ENCODE measurements at places on chromosomes 5 and 9.

- DNase-seq: no peak
Measured at GRCh38 chr5:45335346-45335745, 360.8 kb downstream of the HCN1 start.

GRCh38 chr9:85971731-85972130, 30.8 kb downstream of the NAA35 start:
- no peak for DNase-seq

- DNase-seq: no peak
Measured at GRCh38 chr9:5846501-5846921, 13.6 kb upstream of the ERMP1 start.

- no peak for DNase-seq
Measured at GRCh38 chr9:136656795-136657611, 5.7 kb upstream of the EGFL7 start.

GRCh38 chr5:97338729-97339128, 155.7 kb upstream of the RIOK2 start:
- no peak for DNase-seq

DNA sequence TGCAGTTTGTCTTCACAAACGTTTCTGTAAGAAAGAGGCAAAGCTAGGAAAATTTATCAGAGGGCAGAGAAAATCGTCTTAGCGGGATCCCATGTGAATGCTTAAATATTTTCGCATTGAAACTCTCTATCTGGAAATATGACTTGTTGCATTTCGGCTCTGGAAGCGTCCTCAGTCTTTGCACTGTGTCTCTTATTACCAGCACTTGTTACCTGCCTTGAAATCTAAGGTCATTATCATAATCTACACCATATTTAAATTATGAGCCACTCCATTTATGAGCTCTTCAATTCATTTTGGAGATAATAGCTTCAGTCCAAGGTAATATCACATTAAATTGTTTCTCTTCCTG, 1.4 kb downstream of the EGFLAM start:
- DNase-seq: no peak

- no peak for DNase-seq
Measured at GRCh38 chr5:165457859-165458481, 1952.6 kb downstream of the MAT2B start.

DNA sequence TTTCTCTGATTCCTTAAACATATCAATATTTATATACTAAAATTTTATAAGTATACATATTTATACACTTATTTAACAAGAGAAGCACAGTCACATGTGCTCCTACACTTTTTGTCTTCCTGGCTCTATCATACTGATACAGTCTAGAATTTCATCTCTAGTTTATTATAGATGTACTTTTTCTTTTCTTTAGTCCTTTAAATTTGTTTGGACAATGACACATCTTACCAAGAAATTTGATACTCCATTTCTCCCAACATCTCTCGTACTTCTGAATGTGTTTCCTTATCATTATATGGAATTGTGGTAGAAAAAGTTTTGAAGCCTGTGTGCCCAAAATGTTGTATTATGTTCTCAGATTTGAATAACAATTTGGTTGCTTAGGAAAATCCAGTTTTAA, 104.6 kb downstream of the DMRT2 start:
- DNase-seq: no peak

GRCh38 chr5:75277463-75277862, 40.8 kb upstream of the ANKRD31 start:
- DNase-seq: no peak

DNA sequence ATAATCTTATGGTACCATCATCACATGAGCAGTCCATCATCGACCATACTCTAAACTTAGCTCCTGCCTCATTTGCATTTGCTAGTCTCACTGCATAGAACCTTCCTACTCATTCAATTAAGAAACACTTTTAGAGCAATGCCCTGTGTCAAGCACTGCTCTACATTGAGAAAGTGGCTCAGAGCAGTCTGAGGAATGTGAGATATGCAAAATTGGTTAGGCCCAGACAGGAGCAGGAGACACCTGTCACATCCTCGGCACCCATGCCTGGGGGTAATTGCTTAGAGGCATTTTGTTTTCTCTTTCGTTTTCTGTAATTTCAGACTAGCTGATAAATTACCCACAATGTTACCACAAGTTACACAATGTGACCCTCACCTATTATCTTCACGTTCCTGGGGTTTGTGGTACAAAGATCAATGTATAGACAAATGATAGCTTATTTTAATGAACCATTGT, 4.9 kb upstream of the RARS1 start:
- no peak for DNase-seq

GRCh38 chr9:117706421-117707116, 2.4 kb downstream of the TLR4 start:
- DNase-seq: no peak

DNA sequence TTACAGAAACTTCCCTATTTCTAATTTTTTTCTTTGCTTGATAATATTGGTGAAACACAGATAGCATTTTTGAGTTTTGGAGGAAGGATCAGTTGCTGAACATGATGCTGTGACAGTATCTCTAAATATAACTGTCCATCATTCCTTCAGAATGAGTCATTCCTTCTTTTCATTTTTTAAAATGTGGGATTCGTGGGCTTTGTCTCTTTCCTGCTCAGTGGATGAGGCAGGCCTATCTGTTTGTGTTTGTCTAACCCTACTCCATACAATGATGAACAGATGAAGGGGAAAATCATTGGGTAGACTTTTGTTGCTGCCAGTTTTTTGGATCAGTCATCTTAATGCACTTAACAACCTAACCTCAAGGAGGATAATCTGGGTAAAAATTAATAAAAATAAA, 15.7 kb upstream of the OR13C8 start:
- DNase-seq: no peak

GRCh38 chr9:112831969-112832368, 58.7 kb downstream of the SLC46A2 start:
- no peak for DNase-seq

DNA sequence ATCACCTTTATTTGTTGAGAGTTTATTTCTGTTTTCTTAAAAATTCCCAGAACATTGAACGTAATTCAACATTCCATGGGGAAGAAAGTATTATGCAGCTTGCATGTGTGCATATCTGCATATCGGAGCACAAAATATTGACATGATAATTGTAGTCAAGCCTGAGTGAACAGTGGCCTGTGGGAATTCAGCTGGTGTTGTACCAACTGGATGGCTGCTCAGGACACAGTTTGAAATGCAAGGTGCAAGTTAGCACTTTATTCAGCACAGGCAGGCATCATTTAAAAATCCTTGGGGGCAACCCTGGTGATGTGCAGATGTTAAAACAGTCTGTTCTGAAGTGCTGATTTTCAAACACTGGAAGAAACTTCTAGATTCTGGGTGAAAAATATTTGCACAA, 82.4 kb downstream of the CNTLN start:
- no peak for DNase-seq

- DNase-seq: no peak
Measured at GRCh38 chr9:128250839-128251731, 24.7 kb downstream of the GOLGA2 start.

- DNase-seq: peak; percentile 15
Measured at GRCh38 chr5:56829137-56829908, 14.0 kb downstream of the MAP3K1 start.

DNA sequence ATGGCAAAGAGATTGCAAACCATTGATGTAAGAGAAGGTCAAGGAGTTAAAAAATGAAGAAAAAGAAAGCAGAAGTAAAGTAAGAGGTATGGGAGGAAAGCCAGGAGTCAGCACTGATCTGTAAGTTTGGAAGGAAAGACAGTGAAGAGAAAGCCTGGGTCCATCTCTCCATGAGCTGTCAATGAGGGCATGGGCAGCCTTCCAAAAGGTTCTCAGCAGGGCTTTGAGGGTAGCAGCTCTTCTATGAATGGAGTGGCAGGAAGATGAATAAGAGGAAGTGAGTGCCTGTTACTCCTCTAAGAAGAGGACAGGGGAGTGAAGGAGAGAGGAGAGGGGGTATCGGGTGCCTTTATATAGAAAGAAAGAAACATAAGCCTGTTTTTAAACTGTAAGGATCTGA, 97.1 kb downstream of the ADCY2 start:
- no peak for DNase-seq

- DNase-seq: no peak
Measured at GRCh38 chr5:10604975-10605374, 41.1 kb downstream of the ANKRD33B start.

DNA sequence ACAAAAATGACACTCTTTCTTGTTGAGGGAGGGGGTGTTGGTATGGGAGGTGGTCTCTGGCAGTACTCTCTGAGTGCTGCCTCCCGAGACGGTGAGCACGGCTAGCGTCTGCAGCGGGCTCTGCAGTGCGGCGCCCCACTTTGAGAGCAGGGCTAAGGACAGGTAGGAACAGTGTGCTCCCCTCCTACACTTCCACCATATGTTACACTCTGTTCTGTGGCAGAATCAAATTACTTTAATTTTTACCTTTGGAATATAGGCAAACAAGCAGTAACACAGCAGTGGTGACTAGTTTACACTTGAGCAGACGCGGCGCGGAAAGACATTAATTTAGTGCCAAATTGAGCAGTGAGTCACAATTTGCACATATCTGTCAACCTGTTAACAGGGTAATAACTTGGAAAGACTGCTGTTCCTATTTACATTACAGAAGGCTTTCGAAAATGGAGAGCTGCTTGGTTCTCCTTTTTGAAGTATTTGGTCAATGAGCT, 136.3 kb downstream of the MED27 start:
- DNase-seq: no peak

GRCh38 chr5:2946315-2946714, 194.8 kb upstream of the IRX2 start:
- no peak for DNase-seq

DNA sequence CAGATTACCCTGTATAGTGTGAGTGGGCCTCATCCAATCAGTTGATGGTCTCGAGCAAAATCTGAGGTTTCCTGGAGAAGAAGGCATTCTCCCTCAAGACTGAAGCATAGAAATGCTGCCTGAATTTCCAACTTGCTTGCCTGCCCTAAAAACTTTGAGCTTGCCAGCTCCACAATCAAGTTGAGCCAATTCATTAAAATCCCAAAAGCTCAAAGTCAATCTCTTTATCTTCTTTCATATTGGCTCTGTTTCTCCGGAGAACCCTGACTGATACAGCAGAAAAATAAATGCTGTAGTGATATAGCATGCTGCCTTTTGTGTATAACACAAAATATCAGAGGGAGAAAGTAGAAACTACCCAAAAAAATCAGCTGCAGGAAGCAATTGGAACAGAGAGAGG, 72.5 kb upstream of the NMUR2 start:
- no peak for DNase-seq

DNA sequence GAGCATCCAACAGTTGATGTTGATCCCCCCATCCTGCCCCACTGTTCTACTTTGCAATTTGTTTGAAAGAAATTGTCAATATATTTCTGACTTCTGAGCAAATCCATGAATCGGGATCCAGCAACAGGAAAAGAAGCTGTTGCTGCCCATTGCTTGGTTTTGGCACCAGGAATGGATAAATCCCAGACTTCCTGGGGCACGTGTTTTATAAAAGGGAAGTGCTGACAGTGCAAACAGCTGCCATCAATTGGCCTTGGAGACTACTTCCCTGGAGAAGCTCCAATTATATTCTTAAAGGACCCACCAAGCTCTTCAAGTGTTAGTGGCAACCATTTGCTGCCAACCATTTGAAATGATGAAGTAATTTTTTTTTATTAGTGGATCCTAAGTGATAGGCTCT, 13.7 kb downstream of the STK32A start:
- DNase-seq: no peak

GRCh38 chr9:111853450-111853827, 43.2 kb upstream of the UGCG start:
- no peak for DNase-seq

- DNase-seq: no peak
Measured at GRCh38 chr5:113451797-113452196, 17.0 kb upstream of the TSSK1B start.

- DNase-seq: no peak
Measured at GRCh38 chr9:134366223-134367031, 40.2 kb downstream of the RXRA start.

GRCh38 chr5:157739388-157740228, 3.9 kb upstream of the LSM11 start:
- DNase-seq: no peak

DNA sequence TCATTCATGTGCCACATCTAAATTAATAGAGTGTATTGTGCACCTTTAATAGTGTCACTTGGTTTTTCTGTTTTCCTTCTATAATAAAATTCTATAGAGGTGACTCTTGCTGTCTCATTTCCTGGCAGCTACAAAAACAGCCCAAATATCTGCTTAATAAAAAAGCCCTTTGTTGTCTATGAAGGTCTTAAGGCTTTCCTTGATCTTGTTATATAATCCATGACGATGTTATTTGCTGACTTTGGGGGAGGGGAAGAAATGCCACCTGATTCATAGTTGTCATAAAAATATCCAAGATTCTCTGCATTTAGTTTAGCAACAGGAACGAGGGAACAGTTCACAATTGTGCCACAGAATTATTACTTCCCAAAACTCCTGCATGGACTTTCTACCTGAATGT, 31.3 kb downstream of the CPEB4 start:
- DNase-seq: no peak

DNA sequence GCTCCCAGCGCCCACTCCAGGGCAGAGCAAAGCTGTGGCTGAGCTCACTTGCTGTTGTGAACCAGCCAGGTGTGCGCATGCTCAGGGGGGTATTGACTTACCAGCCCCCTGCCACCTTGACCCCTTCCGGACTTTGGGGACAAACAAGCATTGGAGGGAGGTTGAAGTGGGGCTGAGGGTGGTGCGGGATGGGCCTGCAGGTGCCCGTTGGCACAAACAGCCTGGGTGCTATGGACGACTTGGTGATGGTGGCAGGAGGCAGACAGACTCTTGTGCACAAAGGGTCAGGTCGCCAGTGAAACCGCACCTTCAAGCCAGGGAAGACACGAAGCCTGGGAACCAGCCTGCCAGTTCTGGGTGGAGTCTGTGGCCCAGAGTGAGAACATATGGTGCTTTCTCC, 858.5 kb upstream of the PTPRD start:
- no peak for DNase-seq

GRCh38 chr5:6302684-6303083, 75.7 kb downstream of the MED10 start:
- no peak for DNase-seq

DNA sequence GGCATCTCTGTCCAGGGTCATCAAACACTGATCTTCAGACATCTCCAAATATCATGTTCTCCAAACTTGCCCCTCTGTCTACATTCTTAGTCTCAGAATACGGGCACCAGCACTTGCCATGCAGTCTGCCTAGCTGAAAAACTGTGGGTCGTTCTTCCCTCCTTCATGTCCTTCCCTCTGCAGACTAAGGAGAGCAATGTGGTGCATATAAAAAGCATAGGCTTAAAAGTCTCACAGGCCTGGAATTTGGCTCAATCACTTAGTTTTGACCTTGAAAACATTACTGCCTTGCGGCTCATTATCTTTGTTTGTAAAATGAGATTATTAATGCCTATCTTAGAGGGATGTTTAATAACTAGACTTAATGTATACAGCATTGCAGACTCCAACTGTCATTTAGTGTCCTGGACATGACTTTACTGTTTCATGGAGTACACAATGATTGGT, 362.8 kb downstream of the NPR3 start:
- no peak for DNase-seq

- no peak for DNase-seq
Measured at GRCh38 chr9:134372581-134373267, 46.5 kb downstream of the RXRA start.

- DNase-seq: no peak
Measured at GRCh38 chr9:26983340-26983739, 22.1 kb downstream of the LRRC19 start.

GRCh38 chr9:97740848-97741821, 44.0 kb upstream of the XPA start:
- no peak for DNase-seq

Data from stimulated activated CD8-positive, alpha-beta memory T cell treated with anti-CD3 and anti-CD28 coated beads, Interleukin-12 subunit alpha, Interleukin-12 subunit beta, amount 100 ng/mL, for 4 hours (primary cell).